ENCODE measurements at places on chromosomes 3 and 15. TPM values are rescaled to one million over a fixed set of nuclear protein-coding genes. Genes with fewer than 3 reads are reported as not detected.

- DNase-seq = no peak
These were observed 2.1 kb downstream of the ZFAND6 start for GRCh38 chr15:80061582-80061981.

DNA sequence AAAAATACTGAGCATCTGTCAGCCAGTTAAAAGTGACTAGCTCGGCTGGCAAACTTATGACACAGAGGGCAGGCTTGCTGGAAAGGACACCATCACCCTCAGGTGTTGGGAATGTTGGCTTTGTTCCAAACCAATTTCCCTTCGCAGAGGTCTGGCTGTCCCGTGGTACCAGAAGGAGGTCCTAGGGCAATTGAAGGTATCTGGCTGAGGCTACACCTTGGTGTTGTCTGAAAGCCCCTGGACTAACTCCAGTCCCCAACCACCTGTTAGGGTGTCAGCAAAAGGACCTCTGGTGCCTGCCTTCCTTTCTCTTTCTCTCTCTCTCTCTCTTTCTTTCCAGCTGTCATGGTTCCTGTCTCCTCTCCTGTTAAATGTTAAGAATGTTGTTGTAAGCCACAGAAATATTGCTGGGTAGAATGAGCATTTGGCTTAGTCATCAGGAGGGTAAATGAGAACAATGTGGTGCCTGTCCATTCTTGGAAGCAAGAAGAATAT, 12.5 kb downstream of the PRR20G start:
- DNase-seq = peak; percentile 10

DNA sequence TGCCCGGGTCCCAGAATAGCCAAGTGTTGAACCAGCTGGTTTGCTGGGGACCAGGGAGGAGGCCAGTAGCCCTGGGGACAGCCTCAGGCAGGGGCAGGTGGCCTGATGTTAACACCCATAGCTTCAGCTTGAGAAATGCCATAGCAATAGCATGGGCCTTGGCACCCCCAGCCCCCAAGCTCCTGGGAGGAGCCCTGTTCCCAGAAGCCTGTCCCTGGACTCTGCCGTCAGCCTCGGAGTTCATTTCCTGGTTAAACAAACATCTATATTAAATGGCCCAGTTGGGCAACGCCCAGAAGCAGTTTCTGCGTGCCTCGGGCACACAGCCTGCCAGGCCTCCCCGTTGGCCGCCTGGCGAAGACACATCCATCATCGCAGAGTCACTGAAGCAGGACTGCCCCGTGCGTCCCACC, 58.2 kb downstream of the FGD5 start:
- no peak for DNase-seq

- no peak for DNase-seq
These were observed 30.9 kb downstream of the FAM3D start for GRCh38 chr3:58635371-58636285.

GRCh38 chr3:43473244-43473643, 148.6 kb downstream of the ANO10 start:
- no peak for DNase-seq

REC114 gene
- not detected for total RNA-seq

SPINK8 gene
- total RNA-seq = not detected

FEZF2 gene
- not detected for total RNA-seq

CHST13 gene
- total RNA-seq = not detected

Measured in LHCN-M2 (cell line).